ENCODE measurements at places on chromosomes 11 and 22. TPM values are rescaled to one million over a fixed set of nuclear protein-coding genes. Genes with fewer than 3 reads are reported as not detected.

GRCh38 chr11:134916421-134917213 lies 504.6 kb upstream of the B3GAT1 start:
- no peaks in the 10 kb centered on the region for H3K36me3 ChIP-seq
- no peak for DNase-seq
- no peak overlapping the region for H3K27ac ChIP-seq
- H3K27me3 ChIP-seq: no peaks in the 10 kb centered on the region
- H3K4me3 ChIP-seq: no peak overlapping the region

GRCh38 chr11:119236490-119236889 lies 30.4 kb downstream of the CBL start:
- H3K36me3 ChIP-seq: peaks cover 41% of the 10 kb centered on the region
- no peaks in the 10 kb centered on the region for H3K27me3 ChIP-seq
- no peak overlapping the region for H3K27ac ChIP-seq
- no peaks in the 10 kb centered on the region for H3K4me1 ChIP-seq
- DNase-seq: no peak

- no peak overlapping the region for H3K27ac ChIP-seq
- no peak for DNase-seq
- H3K27me3 ChIP-seq: no peaks in the 10 kb centered on the region
- H3K4me1 ChIP-seq: no peaks in the 10 kb centered on the region
- H3K4me3 ChIP-seq: no peak overlapping the region
- no peaks in the 10 kb centered on the region for H3K36me3 ChIP-seq
Measured at GRCh38 chr11:119907878-119908572, 179.0 kb upstream of the NECTIN1 start.

- DNase-seq: no peak
- peak overlapping the region; percentile 97 for H3K27ac ChIP-seq
- no peaks in the 10 kb centered on the region for H3K27me3 ChIP-seq
Measured at GRCh38 chr11:114172871-114173444, 113.4 kb downstream of the ZBTB16 start.

- peaks cover 53% of the 10 kb centered on the region for H3K36me3 ChIP-seq
- no peaks in the 10 kb centered on the region for H3K27me3 ChIP-seq
- no peak overlapping the region for H3K27ac ChIP-seq
Measured at GRCh38 chr22:31451709-31452571, 37.7 kb downstream of the EIF4ENIF1 start.

GRCh38 chr11:46711303-46711702 lies 7.7 kb upstream of the F2 start:
- no peak overlapping the region for H3K4me3 ChIP-seq
- H3K4me1 ChIP-seq: peaks cover 3% of the 10 kb centered on the region
- peak overlapping the region; percentile 45 for H3K27ac ChIP-seq
- no peaks in the 10 kb centered on the region for H3K27me3 ChIP-seq
- no peak for DNase-seq

- H3K27me3 ChIP-seq: no peaks in the 10 kb centered on the region
- H3K4me3 ChIP-seq: no peak overlapping the region
Measured at GRCh38 chr11:122154227-122154626, 38.2 kb upstream of the BLID start.

DNA sequence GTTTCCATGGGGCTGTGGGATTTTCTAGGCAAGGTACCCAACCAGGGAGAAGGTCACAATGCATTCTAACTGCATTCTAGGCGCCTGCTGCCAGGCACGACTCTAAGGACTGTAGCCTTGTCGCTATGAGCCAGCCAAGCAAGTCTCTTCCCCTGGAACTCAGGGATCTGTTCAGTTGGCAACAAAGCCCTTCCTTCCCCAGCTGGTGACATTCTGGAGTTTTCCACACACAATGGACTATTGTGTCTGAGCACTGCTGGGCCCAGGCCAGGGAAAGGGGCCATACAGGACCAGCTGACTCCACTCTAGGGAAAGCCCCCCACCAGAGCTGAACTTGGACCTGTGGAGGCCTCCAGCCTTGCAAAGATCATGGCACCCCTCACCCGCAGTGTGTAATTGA lies 116.8 kb downstream of the RRAS2 start:
- no peak for DNase-seq
- H3K36me3 ChIP-seq: no peaks in the 10 kb centered on the region
- H3K27me3 ChIP-seq: no peaks in the 10 kb centered on the region

DNA sequence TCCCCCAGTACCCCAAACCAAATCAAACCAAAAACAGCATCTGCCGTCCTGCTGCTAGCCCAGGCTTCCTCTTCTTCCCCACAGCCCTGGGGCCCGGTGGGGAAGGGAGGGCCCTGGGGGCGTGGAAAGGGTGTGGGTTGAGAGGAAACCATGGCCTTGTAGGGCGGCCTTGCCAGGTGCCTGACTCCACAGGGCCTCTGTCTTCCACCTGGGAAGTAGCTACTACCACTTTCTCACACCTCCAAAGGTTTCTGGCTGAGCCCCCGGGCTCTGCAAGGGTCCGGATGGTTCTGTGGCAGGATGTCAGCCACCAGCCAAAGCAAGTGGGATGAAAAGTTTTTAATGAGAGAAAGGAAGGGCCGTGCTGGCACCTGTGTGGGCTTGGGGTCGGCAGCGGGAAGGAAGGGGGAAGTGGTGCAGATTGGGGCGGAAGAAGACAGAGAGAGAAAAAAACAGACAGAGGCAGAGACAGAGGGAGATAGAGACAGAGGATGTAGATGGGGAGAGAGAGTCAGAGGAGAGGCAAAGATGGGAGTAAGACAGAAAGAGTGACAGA lies 10.5 kb downstream of the TPST2 start:
- DNase-seq: peak; percentile 66
- H3K27ac ChIP-seq: peak overlapping the region; percentile 3
- peaks cover 35% of the 10 kb centered on the region for H3K4me1 ChIP-seq
- H3K36me3 ChIP-seq: no peaks in the 10 kb centered on the region
- H3K27me3 ChIP-seq: no peaks in the 10 kb centered on the region
- H3K4me3 ChIP-seq: no peak overlapping the region

DNA sequence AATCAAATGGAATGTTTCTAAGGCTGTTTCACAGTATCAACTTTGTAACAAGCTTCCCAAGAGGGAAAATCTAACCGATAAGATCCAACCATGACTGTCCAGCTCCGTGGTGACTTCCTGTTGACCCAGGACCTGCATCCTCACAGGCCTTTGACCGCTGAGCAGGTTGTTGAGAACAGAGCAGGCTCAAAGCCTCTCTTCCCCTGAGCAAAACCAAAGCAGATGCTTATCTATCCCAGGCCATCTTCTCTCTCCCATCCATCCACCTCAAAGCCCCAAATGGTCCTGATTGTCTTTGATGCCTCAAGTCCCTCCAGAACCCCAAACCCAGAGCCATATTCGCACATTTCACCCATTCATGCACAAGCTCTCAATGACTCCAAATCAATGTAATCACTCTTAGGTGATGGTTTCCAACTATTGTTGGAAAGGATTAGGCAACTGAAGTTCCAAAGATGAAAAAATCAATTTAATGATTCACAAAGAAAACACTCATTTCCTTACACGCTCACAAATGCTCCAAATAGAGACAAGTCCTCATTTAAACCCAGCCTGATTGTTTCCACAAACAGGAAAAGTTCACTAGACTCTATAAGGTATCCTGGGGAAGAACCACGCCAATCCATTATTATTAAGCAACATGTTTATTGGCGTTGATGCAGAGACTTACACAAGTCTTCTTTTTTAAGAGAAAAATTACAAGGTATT lies 48.7 kb downstream of the C11orf58 start:
- H3K27me3 ChIP-seq: no peaks in the 10 kb centered on the region
- no peak overlapping the region for H3K4me3 ChIP-seq
- peak; percentile 6 for DNase-seq
- H3K27ac ChIP-seq: no peak overlapping the region

DNA sequence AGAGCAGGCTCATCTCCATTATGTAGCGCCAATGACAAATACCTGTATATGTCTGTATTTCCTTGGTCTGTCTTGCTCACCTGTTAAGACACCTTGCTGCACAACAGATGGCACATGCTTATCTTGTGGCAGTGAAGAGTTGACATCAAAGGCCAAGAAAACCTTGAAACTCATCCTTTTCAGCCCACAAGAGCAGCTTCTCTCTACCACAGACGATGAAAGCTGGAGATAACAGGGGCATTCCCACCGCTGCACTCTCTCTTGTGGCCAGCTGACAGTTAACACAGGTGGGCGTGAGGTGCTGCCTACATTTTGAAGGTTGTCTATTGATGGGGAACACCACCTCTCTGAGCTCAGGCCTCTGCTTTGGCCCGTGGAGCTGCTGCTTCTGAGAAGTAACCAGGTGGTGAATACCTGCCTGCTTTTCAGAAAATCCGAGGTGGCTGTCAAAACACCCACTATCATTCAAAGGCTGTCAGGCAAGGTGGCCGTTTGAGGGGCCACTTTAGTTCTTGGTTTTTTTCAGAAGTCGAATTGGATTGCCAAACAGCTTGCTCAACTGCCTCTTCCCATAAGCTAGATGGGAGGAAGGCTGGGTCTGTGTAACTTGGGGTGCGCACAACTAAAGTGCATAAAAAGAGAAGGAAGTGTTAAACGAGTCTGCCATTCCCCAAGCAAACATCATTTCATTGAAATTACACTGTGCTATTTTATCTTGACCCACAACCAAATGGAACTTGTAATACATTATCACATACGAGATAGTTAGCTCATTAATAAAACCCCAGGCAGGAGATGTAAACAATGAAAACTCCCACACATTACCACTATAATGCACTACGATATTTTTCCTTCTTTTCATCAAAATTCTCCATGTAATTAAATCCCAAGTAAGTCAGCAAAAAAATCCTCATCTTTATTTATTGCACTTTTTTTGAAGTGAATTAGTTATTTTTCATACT lies 87.1 kb upstream of the RAG2 start:
- no peaks in the 10 kb centered on the region for H3K27me3 ChIP-seq
- H3K4me3 ChIP-seq: no peak overlapping the region
- no peak for DNase-seq
- no peaks in the 10 kb centered on the region for H3K4me1 ChIP-seq
- no peaks in the 10 kb centered on the region for H3K36me3 ChIP-seq

DNA sequence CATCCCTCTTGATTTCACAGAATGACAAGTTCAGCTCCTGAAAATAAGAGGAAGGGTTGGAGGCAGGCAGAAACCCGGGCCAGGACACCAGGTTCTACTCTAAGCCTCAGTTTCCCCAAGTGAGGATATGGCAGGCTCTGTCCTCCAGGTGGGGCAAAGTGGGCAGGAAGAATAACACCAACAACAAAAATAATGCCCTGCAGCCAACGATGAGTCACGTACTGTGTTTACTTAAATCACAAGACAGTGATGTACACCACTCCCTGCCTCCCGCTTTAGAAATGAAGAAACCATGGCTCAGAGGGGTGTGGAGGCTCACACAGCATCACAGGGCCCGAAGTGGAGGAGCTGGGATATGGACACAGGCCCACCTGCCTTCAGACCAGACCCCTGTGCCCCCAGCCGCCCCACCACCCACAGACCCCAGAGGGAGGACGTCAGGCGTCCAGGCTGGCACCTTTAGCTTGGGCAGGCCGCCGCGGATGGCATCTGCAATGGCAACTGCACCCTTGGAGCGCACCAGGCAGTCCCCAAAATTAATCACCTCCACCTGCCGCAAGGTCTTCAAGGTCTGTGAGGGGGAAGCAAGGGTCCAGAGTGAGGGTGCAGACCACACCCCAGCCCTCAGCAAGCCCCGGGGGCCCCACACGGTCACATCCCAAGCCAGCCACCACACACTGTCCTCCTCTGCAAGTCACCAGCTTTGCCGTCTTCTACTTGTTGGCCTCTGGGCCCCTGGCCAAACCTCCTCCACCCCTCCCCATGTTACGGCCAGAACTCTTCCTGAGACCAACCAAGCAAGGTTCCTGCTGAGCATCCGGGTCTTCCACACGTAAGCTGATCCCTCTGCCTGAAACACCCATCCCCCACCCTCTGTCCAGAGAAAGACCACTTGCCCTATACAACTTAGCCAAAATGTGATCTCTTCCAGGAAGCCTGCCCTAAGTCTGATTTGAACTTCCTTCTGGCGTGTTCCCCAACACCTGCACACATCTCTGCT lies 15.8 kb upstream of the CHADL start:
- no peaks in the 10 kb centered on the region for H3K27me3 ChIP-seq
- DNase-seq: no peak
- peaks cover 84% of the 10 kb centered on the region for H3K36me3 ChIP-seq
- no peaks in the 10 kb centered on the region for H3K4me1 ChIP-seq
- H3K27ac ChIP-seq: no peak overlapping the region
- H3K4me3 ChIP-seq: no peak overlapping the region

GRCh38 chr11:63478896-63479295 lies 12.1 kb downstream of the PLAAT5 start:
- no peak for DNase-seq
- no peaks in the 10 kb centered on the region for H3K36me3 ChIP-seq
- H3K4me3 ChIP-seq: no peak overlapping the region

- no peak for DNase-seq
- H3K4me3 ChIP-seq: no peak overlapping the region
- H3K27ac ChIP-seq: no peak overlapping the region
- no peaks in the 10 kb centered on the region for H3K36me3 ChIP-seq
- H3K4me1 ChIP-seq: no peaks in the 10 kb centered on the region
- no peaks in the 10 kb centered on the region for H3K27me3 ChIP-seq
Measured at GRCh38 chr22:48643066-48643731, 1184.5 kb downstream of the BRD1 start.

DNA sequence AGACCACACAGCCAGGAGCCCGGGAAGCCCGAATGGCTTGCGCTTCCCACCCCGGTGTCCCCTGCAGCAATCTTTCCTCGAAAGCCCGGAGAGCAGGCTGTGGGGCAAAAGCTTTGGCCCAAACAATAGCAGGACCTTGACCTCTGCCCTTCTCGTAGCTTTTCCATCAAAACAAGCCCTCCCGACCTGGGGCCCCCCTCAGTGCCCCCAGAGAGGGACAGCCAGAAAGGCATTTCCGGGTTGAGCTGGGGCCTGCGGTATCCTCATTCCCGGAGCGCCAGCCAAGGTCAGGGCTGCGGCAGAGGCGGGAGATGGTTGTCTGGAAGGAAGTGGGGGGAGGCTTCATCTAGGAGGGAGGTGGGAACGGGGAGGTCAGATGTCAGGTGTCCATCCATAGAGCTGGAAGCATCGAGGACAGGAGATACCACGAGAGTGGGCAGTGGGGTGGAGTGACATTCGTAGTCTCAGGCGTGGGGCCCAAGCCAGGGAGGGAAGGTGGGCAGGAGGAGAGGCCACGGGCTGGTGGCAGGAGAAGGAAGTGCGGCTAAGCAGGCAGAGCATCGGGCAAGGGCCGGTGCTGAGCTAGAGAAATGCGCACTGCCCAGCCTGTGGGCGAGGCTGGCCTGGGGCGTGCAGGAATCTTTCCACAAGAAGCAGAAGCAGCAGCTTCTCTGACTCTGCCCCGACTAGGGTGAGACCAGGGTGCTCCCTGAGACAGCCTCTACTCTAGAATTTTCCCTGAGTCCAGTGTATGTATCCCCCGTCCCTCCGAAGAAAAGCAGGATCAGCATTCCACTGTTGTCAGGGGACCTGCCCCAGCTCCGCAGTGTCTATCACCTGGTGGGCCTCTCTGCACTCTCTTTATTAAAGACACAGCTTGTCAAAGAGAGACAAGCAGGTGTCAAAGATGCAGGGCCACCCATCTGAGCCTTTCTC lies 14.3 kb downstream of the PDGFB start:
- peaks cover 14% of the 10 kb centered on the region for H3K36me3 ChIP-seq
- no peaks in the 10 kb centered on the region for H3K27me3 ChIP-seq
- H3K4me3 ChIP-seq: no peak overlapping the region

The HTR3A gene
- not detected for total RNA-seq

The SHISAL1 gene
- total RNA-seq: 1.0 TPM

The NOL12 gene
- 21.6 TPM for total RNA-seq

The NCR3LG1 gene
- 5.6 TPM for total RNA-seq

The SLC35F2 gene
- total RNA-seq: 8.8 TPM

The OR52B2 gene
- not detected for total RNA-seq

The TCN2 gene
- 43.4 TPM for total RNA-seq

The CTTN gene
- 177 TPM for total RNA-seq

The ARRB1 gene
- 188 TPM for total RNA-seq

The SIDT2 gene
- total RNA-seq: 107 TPM

The CCDC89 gene
- total RNA-seq: 1.2 TPM

The DNAJB7 gene
- total RNA-seq: not detected
